A549 treated with dexamethasone at 1 μM for 4 hours (cell line): ENCODE measurements at places on chromosomes 16 and 17. TPM values are rescaled to one million over a fixed set of nuclear protein-coding genes. Genes with fewer than 3 reads are reported as not detected.

Gene PARD6A
- total RNA-seq, result 1.7 to 2.8 TPM (median 2.2 TPM) in 5 replicates

Gene CHRNE
- total RNA-seq, result 0.05 to 0.25 TPM (median 0.06 TPM) in 3 of 5 replicates, not detected in the others

Gene ETV4
- total RNA-seq, result 53.6 to 68.6 TPM (median 65.1 TPM) in 5 replicates

Gene ITGB3
- total RNA-seq, result 2.9 to 5.5 TPM (median 4.7 TPM) in 5 replicates

Gene MEIOB
- total RNA-seq, result 1.0 to 1.7 TPM (median 1.3 TPM) in 5 replicates
